ENCODE measurements at places on chromosomes 3 and 15.

- peak; percentile 86 for DNase-seq
Observed at GRCh38 chr3:150319900-150320299, 88.2 kb upstream of the TSC22D2 start.

DNA sequence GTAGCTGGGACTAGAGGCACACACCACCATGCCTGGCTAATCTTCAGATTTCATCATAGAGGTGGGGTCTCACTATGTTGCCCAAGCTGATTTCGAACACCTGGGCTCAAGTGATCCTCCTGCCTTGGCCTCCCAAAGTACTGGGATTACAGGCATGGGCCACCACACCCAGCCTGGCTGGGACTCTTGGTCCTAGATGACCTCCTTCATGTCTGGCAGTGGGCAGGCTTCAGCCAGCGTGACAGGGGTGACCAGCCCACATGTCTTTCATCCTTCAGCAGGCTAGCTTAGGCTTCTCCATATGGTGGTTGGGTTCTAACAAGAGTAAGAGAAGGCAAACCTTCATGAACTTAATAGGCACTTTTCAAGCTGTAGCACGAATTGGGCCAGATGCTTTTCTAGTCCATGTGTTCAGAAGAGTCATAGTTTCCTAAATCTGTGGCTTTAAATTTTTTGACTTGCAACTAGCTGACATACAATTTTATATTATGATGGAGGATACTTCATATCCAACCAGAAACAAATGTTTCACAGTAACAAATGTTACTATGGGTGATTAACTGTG lies 7.6 kb downstream of the GPD1L start:
- no peak for DNase-seq

DNA sequence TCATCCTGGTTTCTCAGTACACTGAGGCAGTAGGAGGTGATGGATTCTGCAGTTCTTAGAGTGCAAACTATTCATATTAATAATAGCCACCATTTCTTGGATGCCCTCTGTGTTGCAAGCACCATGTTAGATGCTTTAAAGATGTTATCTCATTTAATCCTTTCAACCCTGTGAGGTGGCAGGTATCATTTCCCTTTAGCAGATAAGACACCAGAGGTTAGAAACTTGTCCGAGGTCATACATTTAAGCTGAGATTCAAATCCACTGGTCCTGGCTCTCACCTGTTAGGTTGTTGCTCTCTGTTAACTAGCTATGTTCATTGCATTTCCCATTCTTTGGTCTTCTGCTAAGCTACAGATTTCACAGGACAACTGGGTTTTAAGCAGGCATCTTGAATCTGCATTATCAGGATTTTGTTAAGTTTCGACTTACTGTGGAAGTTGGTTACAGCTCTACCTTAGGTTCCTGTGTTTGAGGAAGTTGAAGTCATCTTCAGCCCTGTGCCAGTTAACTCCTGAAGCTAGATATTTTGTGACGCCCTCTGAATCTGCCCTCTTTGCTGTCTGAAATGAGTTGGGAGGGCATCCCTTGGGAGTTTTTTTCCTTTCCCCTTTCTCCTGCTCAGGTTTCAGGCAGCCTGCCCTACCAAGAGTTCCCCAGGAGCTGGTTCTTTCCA lies 6.4 kb downstream of the PDE8A start:
- no peak for DNase-seq

DNA sequence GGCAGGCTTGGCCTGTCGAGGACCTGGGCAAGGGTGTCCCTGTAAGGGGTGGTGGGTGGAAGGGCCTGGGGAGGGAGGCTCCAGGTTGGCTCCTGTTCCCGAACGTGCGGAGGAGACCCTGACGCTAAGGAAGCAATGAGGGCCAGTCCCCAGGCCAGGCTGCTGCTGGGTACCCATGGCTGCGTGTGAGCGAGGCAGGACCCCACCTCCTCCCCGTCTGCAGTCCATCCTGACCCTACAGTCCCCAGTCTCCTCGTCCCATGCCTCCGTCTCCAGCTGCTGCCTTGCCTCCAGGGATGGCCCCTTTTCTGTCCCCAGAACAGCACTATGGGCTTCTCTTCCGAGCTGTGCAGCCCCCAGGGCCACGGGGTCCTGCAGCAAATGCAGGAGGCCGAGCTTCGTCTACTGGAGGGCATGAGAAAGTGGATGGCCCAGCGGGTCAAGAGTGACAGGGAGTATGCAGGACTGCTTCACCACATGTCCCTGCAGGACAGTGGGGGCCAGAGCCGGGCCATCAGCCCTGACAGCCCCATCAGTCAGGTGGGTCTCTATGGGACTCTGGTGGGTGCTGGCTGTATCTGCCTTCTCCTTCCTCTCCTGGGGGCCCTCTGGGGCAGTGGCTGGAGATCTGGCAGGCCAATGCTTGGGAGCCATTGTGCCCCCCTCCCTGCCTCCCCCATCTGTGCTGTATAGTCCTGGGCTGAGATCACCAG lies 571 bp downstream of the FES start:
- no peak for DNase-seq

GRCh38 chr3:124209426-124209825 lies 217.5 kb upstream of the ROPN1 start:
- DNase-seq: no peak

DNA sequence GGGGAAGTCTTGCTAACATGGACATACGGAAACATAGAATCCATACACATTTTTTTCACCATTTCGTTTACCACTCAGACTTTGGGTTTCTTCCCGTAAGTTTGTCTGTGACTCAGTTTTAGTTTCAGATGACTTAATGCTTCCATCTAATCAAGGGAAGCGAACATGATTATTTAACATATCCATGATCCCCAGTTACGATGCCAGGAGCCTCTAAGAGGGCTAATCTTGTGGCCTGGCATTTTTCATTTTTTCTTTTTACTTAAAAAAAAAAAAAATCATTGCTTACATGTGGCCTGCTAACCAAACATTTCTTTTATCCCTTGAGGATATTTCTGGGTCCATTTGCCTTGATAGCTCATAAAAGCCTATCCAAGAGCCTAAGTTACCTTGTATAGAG lies 20.2 kb upstream of the PLOD2 start:
- DNase-seq: no peak

GRCh38 chr3:124117486-124117885 lies 125.6 kb upstream of the ROPN1 start:
- DNase-seq: peak; percentile 14

- no peak for DNase-seq
Observed at GRCh38 chr15:101088271-101088670, 163.6 kb downstream of the CHSY1 start.

- no peak for DNase-seq
Observed at GRCh38 chr3:166993015-166993630, 387.0 kb downstream of the ZBBX start.

DNA sequence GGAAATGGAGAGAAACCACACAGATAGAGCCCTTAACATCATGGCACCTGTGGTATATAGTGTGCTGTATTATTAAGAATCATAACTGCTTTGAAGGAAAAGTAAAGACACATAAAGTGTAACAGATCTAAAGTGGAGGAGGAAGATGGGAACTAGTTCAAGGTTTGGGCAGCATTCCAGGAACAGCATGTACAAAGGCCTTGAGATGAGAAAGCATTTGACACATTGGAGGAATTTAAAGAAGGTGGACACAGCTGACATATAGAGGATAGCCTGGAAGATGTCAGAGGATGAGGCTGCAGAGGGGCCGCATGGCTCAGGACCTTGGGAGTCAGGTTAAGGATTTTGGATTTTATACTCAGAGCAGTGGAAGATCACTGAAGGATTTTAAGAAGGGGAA lies 39.0 kb downstream of the LRTM1 start:
- peak; percentile 61 for DNase-seq

GRCh38 chr3:179853176-179853575 lies 183.6 kb downstream of the PEX5L start:
- DNase-seq: peak; percentile 20

DNA sequence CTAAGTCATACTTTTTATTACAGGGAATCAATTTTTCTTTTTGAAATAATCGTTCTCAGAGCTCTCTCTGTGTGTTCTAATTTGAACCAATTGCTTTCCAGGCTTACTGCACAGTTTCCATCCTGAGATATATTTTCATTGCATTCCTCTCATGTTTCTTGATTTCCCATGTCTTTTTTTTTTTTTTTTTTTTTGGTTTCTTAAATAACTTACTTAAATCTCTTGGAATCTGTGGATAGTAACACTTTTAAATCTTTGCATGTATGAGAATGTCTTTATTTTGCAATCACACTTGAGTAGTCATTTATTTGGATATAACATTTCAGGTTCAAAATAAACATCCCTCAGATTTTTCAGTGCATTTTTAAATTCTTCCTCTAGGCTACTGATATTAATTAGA lies 14.5 kb upstream of the ABTB1 start:
- DNase-seq: peak; percentile 14

DNA sequence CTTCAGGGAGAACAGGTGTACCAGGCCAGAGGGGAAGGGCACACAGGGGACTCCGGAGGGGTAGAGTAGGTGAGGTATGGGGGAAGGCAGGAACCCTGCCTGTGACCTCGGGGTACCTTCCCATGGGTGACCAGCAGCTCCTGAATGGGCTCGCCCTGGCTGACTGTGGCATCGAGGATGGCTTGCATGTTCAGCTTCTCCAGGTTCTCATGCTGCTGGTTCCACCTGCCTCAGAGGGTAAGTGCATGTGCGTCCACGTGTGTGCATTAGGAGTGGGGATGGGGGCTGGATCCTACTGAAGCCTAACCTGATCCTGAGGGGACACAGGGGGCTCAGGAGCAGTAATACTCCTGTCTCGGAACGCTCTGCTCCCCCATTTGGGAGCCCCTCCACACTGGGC lies 524 bp downstream of the ZMYND10 start:
- DNase-seq: no peak

- no peak for DNase-seq
Observed at GRCh38 chr15:49199666-49200065, 29.6 kb downstream of the GALK2 start.

DNA sequence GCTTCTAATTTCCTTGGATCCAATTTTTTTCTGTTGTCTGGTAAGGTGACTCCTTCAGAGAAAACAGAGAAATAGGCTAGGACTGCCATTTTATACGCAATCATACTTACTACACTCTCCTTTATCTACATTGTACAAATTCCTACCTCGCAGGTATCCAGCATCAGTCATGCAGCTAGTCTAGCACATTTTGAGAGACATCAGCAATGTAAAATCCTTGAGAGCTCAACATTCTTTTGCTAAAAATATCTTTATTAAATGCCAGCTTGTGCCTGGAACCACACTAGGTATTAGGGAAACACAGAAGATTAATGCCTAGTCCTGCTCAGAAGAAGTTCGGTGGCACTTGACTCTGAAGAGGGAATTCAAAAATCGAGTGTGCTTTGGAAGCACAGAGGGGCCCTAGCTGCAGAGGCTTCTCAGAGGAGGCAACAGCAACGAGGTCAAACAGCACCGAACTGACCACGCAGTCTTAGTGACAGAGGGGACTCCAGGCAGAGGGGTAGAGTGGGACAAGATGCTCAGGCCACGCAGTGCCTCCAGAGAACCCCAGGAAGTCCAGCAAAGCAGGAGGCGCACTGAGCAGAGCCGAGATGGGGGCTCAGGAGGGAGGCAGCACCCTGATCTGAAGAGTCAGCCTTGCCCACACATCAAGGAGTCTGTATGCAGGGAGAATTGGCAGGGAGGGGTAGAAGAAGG lies 3.5 kb downstream of the FAM174B start:
- DNase-seq: no peak

GRCh38 chr3:126558336-126559071 lies at the start of gene C3orf22:
Gene C3orf22 (minus strand): TSS chr3:126558932. CDS start chr3:126553390, 5,542 bp downstream.
- no peak for DNase-seq

DNA sequence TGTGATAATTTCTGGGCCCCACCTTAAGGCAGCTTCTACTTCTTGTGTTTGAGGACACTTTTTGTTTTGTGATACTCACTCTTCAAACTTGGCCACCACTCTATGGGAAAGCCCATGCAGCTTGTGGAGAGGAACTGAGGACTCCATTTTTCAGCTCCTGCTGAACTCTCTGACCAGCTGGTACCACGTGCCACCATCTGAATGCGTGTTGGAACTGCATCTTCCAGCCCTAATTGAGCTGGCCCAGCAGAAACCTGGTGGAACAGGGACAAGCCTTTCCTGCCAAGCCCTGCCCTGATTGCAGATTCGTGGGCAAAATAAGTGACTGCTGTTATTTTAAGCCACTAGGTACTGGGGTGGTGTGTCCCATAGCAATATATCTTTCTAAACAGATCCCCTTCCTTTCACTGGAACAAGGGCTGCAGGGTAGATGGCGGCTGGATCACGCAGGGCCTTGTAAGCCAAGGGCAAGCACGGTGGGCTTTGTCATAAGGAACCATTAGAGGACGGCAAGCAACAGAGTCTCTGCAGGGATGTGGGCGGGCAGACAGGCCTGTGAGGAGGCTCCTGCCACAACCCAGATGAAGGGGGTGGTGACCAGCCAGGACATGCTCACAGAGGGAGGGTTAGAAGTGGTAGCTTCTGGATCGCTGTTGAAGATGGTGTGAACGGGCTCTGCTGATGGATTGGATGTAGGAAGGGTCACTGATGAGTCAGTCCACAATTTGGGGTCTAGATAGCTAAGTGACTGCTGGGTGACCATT lies 9.5 kb downstream of the H1-8 start:
- no peak for DNase-seq

- DNase-seq: peak; percentile 77
Observed at GRCh38 chr3:124565013-124565412, 165.2 kb upstream of the UMPS start.

GRCh38 chr15:99113547-99114271 lies 8.8 kb downstream of the SYNM start:
- DNase-seq: no peak

DNA sequence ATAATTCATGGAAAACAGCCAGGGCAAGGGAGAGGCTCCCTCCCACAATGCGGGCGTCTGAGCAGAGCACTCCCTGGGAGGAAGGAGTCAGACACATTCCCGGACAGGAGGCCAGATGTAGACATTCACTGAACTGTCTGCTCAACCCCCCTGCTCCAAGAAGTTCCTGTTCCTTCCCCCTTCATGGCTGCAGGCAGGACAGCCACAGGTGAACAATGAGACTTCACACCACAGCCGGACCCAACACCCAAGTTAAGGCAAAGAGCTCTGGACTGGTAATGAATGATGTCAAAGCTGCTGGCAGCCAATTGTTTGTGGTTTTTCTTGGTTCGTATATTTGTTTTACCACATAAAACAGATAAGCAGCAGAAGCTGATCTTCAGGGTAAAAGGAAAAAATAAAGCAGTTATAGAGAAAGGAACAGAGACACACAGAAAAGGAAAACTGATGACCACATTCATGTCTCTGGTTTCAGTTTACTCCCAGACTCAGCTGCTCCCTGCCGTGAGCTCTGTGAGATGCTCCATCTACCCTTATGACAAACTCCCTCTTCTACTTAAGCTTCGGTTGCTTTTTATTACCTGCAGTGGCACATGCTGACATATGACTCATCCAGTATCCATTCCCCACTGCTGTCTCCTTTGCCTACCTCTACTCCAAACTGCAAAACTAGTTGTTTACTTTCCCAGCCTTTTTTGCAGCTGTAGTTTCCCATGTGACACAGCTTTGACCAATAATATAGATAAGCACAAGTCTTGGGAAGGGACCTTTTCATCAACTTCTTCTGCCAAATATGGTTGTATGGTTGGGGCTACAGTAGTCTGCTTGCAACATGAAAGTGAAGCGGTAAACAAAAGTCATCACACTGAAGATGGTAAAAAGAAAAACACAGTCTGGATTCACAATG lies 33.1 kb downstream of the DZIP1L start:
- peak; percentile 98 for DNase-seq

- no peak for DNase-seq
Observed at GRCh38 chr3:134833453-134834163, 38.5 kb downstream of the EPHB1 start.
